ENCODE measurements at places on chromosomes 13 and 19. TPM values are rescaled to one million over a fixed set of nuclear protein-coding genes. Genes with fewer than 3 reads are reported as not detected.

- no peak overlapping the region for H3K27ac ChIP-seq
- peak overlapping the region; percentile 71 for H3K4me3 ChIP-seq
- no peaks in the 10 kb centered on the region for H3K4me1 ChIP-seq
- DNase-seq: peak; percentile 99
- peaks cover 23% of the 10 kb centered on the region for H3K27me3 ChIP-seq
These were observed 20.5 kb upstream of the CACNG8 start for GRCh38 chr19:53942001-53942786.

DNA sequence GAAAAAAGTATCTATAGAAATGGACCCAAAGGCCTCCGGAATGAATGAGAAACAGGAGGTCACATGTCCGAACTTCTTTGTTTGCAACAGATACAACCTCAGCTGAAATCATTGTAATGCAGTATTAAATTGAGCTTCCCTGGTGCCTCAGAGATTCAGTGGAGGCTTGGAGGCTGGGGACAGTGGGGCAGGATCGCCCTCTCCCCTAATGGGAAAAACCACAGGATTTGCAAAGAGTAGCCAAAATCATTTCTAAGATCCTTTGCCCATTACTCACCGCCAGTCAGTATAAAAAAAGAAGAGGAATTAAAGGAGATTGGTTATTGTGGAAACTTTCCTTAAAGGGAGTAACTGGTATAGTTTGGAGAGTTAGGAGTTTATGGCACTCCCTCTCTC lies 30.4 kb upstream of the IRS2 start:
- H3K36me3 ChIP-seq: no peaks in the 10 kb centered on the region
- H3K4me1 ChIP-seq: no peaks in the 10 kb centered on the region
- H3K27me3 ChIP-seq: no peaks in the 10 kb centered on the region

The MTUS2 gene
- total RNA-seq: 1.9 TPM

- H3K4me3 ChIP-seq: no peak overlapping the region
- peaks cover 4% of the 10 kb centered on the region for H3K4me1 ChIP-seq
- DNase-seq: no peak
These were observed 29.6 kb upstream of the TMEM255B start for GRCh38 chr13:113729187-113730019.

DNA sequence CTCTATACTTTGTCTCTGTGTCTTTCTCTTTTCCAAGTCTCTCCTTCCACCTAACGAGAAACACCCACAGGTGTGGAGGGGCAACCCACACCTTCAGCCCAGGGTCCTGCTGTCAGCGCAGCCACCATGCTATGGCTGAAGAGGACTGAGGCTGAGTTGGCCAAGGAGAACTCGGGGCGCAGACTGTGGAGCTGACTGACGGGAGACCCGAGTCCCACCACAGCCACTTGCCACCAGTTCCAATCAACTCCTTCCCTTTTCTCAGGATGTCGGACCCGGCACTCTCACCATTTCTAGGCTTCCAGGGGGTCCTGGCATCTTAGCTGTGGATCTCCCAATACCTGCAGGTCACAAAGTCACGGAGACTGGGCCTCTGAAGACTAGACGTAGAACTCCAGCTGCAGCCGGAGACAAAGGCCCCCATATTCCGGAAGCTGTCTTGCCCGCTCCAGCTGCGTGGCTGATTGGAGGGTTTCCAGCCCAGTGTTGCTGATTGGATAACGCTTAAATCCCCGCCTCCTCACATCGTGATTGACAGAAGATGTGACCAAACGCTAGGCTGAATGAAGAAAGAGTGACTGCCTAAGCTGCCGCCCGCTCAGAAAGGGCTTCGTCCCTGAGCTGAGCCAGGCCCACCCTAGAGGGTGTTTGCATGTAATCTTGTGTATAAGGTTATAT lies 63.6 kb downstream of the ZNF429 start:
- H3K36me3 ChIP-seq: no peaks in the 10 kb centered on the region
- DNase-seq: no peak
- H3K27me3 ChIP-seq: no peaks in the 10 kb centered on the region
- no peaks in the 10 kb centered on the region for H3K4me1 ChIP-seq
- no peak overlapping the region for H3K27ac ChIP-seq
- no peak overlapping the region for H3K4me3 ChIP-seq

GRCh38 chr13:24694907-24695306 lies 14.7 kb downstream of the ATP12A start:
- H3K36me3 ChIP-seq: no peaks in the 10 kb centered on the region
- no peak overlapping the region for H3K4me3 ChIP-seq
- no peak for DNase-seq
- no peak overlapping the region for H3K27ac ChIP-seq
- H3K27me3 ChIP-seq: no peaks in the 10 kb centered on the region
- no peaks in the 10 kb centered on the region for H3K4me1 ChIP-seq

- DNase-seq: peak; percentile 100
- H3K36me3 ChIP-seq: peaks cover 31% of the 10 kb centered on the region
- no peak overlapping the region for H3K27ac ChIP-seq
- no peak overlapping the region for H3K4me3 ChIP-seq
- H3K4me1 ChIP-seq: no peaks in the 10 kb centered on the region
- no peaks in the 10 kb centered on the region for H3K27me3 ChIP-seq
These were observed 17.7 kb downstream of the TMEM161A start for GRCh38 chr19:19120308-19121231.

GRCh38 chr13:42653679-42654078 lies 79.7 kb downstream of the TNFSF11 start:
- DNase-seq: no peak
- peaks cover 5% of the 10 kb centered on the region for H3K4me1 ChIP-seq
- peaks cover 39% of the 10 kb centered on the region for H3K27me3 ChIP-seq
- no peak overlapping the region for H3K27ac ChIP-seq
- no peak overlapping the region for H3K4me3 ChIP-seq
- no peaks in the 10 kb centered on the region for H3K36me3 ChIP-seq

GRCh38 chr13:113153810-113154748 lies 4.4 kb upstream of the PROZ start:
- peak; percentile 88 for DNase-seq
- no peaks in the 10 kb centered on the region for H3K36me3 ChIP-seq
- peaks cover 13% of the 10 kb centered on the region for H3K27me3 ChIP-seq

DNA sequence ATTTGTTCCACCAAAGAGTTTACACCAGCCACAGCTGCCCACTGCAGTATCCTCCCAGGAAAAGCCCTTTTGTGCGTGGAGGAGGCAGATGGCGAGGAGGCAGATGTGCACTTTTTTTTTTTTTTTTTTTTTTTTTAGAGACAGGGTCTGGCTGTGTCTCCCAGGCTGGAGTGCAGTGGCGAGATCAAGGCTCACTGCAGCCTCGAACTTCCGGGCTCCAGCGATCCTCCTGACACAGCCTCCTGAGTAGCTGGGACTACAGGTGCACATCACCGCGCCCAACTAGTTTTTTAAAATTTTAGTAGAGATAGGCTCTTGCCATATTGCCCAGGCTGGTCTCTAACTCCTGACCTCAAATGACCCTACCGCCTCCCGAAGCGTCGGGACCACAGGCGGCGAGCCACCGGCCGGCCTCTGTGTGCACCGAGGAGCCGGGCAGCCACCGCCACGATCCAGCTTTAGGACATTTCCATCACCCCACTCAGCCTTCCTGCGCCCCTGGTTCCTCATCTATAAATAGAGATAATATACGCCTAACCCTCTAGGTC lies 563 bp upstream of the PDCD5 start:
- no peak for DNase-seq
- H3K27me3 ChIP-seq: peaks cover 18% of the 10 kb centered on the region
- H3K27ac ChIP-seq: no peak overlapping the region
- H3K4me3 ChIP-seq: peak overlapping the region; percentile 97
- peaks cover 4% of the 10 kb centered on the region for H3K4me1 ChIP-seq

DNA sequence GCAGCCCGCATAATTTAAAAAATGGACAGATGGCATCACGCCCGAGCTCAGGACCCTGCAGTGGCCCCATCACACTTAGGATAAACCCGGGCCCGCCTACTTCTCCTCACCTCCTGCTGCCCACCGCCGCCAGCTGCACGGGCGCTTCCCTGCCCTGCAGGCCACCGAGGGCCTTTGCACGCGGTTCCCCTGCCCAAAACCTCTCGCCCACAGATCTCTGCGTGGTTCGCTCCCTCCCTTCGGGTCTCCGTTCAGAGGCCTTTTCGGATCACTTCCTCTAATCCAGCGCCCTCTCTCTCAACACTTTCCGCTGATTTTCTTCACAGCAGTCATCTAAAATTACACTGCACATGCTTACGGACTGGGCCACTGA lies 1.8 kb downstream of the SHISA7 start:
- H3K4me3 ChIP-seq: no peak overlapping the region
- DNase-seq: no peak
- no peaks in the 10 kb centered on the region for H3K36me3 ChIP-seq
- H3K4me1 ChIP-seq: no peaks in the 10 kb centered on the region

- no peak overlapping the region for H3K4me3 ChIP-seq
- no peaks in the 10 kb centered on the region for H3K4me1 ChIP-seq
- H3K36me3 ChIP-seq: no peaks in the 10 kb centered on the region
- no peak overlapping the region for H3K27ac ChIP-seq
- no peaks in the 10 kb centered on the region for H3K27me3 ChIP-seq
- no peak for DNase-seq
These were observed 45.7 kb downstream of the ELF1 start for GRCh38 chr13:40973409-40973808.

GRCh38 chr19:56661248-56661647 lies 10.3 kb downstream of the ZNF835 start:
- no peaks in the 10 kb centered on the region for H3K4me1 ChIP-seq
- H3K27ac ChIP-seq: no peak overlapping the region
- no peaks in the 10 kb centered on the region for H3K27me3 ChIP-seq
- no peak for DNase-seq
- H3K36me3 ChIP-seq: no peaks in the 10 kb centered on the region

- DNase-seq: no peak
- H3K27me3 ChIP-seq: peaks cover 12% of the 10 kb centered on the region
- no peaks in the 10 kb centered on the region for H3K4me1 ChIP-seq
These were observed 9.9 kb upstream of the PRODH2 start for GRCh38 chr19:35822579-35822978.

- peak; percentile 99 for DNase-seq
- H3K27ac ChIP-seq: no peak overlapping the region
- H3K4me3 ChIP-seq: no peak overlapping the region
- H3K36me3 ChIP-seq: no peaks in the 10 kb centered on the region
These were observed 5.0 kb upstream of the LENG1 start for GRCh38 chr19:54164369-54165068.

GRCh38 chr19:6034512-6034911 lies 56.6 kb upstream of the RANBP3 start:
- no peaks in the 10 kb centered on the region for H3K4me1 ChIP-seq
- H3K36me3 ChIP-seq: no peaks in the 10 kb centered on the region
- no peak overlapping the region for H3K27ac ChIP-seq
- H3K27me3 ChIP-seq: no peaks in the 10 kb centered on the region
- no peak overlapping the region for H3K4me3 ChIP-seq

DNA sequence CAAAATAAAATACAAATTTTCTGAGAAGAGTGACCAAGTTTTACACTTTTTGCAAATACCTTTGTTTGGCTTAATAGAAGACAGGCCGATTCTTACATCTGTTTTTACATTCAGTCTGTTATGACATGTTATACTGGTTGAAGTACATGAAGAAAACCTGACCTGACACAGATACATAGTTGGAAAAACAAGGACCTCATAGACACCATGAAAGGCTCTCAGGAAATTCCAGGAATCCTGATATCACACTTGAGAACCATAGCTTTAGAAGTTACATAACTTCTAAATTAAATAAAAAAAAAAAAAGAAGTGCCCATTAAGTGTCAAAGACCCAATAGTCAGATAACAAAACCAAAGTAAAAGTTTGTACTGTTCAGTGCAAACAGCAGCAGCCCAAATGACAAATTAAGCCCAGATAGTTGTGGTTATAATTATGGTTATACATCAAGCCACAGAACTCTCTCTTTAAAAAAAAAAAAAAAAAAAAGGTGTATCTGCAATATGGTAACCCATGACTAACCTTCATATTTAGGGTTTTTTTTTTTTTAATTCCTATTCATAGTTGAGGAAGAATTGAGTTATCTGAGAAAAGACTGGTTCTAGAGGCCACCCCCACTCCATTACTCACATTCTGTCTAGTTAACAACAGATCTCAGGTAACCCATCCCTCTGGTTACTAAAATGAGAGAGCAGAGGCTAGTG lies 19.8 kb downstream of the RBM26 start:
- no peak for DNase-seq
- peaks cover 8% of the 10 kb centered on the region for H3K4me1 ChIP-seq
- H3K27me3 ChIP-seq: no peaks in the 10 kb centered on the region
- H3K4me3 ChIP-seq: no peak overlapping the region
- peaks cover 9% of the 10 kb centered on the region for H3K36me3 ChIP-seq

The ZNF724 gene
- total RNA-seq: 50.0 TPM

GRCh38 chr19:2747349-2747748 lies 7.5 kb upstream of the SLC39A3 start:
- H3K36me3 ChIP-seq: no peaks in the 10 kb centered on the region
- no peak overlapping the region for H3K27ac ChIP-seq
- no peaks in the 10 kb centered on the region for H3K4me1 ChIP-seq
- no peak overlapping the region for H3K4me3 ChIP-seq

DNA sequence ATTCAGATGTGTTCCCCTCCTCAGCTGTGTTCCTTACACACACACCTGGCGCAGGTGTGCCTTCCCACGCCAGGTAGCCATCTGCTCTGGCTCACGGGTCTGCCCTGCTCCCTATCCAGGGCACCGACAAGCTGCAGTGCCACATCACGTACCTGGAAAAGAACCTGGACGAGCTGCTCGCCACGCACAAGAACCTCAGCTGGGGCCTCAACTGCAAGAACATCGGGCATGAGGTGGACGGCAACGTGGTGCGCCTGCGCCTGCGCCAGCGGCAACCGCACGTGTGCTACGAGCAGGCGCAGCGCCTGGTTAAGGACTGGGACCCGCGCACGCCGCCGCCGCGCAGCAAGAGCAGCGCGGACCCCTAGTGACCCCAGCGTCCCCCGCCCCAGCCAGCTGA lies 26.5 kb upstream of the CASP14 start:
- no peaks in the 10 kb centered on the region for H3K36me3 ChIP-seq
- H3K4me1 ChIP-seq: no peaks in the 10 kb centered on the region
- no peak overlapping the region for H3K4me3 ChIP-seq
- DNase-seq: no peak

DNA sequence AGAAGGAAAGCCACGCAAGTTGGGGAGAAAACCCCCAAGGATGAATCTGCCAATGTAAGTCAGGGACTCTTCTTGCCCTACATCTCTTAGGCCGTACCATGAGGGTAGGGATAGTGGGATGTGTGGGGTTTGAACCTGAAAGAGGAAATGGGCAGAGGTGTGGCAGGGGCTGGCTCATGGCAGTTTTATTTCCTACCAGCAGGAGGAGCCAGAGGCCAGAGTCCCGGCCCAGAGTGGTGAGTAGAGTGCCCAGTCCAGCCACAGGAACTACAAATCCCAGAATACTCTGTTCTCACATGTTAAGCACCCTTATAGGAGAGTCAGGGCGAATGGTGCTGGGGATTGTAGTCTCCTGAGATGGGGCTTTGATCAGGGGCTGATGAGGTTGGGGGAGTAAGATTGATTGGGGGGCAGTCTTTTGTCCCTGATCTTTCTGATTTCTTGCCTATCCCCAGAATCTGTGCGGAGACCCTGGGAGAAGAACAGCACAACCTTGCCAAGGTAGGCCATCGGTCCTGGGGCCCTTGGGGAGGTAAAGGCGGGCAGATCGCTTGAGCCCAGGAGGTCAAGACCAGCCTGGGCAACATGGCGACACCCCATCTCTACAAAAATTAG lies 16.5 kb downstream of the VASP start:
- H3K27ac ChIP-seq: no peak overlapping the region
- H3K27me3 ChIP-seq: no peaks in the 10 kb centered on the region
- H3K4me3 ChIP-seq: no peak overlapping the region
- DNase-seq: peak; percentile 94
- H3K4me1 ChIP-seq: no peaks in the 10 kb centered on the region
- H3K36me3 ChIP-seq: peaks cover 84% of the 10 kb centered on the region

GRCh38 chr19:35086455-35086854 lies 29.2 kb upstream of the FXYD3 start:
- no peak overlapping the region for H3K4me3 ChIP-seq
- DNase-seq: no peak
- no peaks in the 10 kb centered on the region for H3K4me1 ChIP-seq
- H3K27me3 ChIP-seq: no peaks in the 10 kb centered on the region
- no peaks in the 10 kb centered on the region for H3K36me3 ChIP-seq
- no peak overlapping the region for H3K27ac ChIP-seq

The PDE4C gene
- 2.4 TPM for total RNA-seq

The PDCD2L gene
- 28.8 TPM for total RNA-seq
